Stimulated activated CD8-positive, alpha-beta memory T cell treated with anti-CD3 and anti-CD28 coated beads, Interleukin-4, amount 100 ng/mL, for 4 hours (primary cell): ENCODE measurements at places on chromosomes 12 and 14.

- no peak for DNase-seq
These were observed 247.0 kb downstream of the EMP1 start for GRCh38 chr12:13443498-13443897.

DNA sequence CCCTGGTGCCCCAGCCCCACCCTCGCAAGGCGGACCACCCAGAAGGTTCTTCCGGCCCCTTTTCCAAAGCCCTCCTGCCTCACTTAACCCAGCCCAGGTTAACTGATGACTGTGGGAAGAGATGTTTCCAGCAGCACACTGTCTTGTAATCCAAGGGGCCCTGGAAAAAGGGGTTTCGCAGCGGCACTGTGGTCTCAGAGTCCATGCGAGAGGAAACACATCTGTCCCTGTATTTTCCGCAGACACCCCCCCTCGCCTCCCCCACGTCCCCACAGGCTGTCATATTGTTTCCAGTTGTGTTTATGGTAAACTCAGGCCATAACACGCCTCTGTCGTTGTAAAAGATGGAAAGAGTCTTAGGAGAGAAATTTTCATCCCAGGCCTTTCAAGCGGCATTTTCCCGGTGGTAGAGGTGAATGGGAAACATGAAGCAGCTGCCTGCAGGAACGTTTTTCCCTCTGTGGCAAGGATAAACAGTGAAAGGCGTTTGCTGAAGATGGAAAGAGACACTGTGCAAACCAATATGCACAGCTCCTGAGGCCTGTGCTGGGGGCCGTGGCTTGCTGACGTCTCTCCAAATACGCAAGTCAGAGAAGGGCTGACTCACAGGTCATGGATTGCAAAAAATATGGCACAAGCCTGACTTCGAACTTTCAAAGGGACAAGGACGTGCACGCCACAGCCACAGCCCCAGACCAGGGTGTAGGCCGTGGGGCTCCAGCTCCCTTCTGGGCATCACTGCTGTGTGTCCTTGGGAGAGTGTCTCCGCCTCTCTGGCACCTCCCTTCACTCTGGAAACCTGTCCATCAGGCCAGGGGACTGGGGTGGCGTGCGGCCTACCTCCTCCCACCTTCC lies 22.5 kb upstream of the FZD10 start:
- DNase-seq = no peak

DNA sequence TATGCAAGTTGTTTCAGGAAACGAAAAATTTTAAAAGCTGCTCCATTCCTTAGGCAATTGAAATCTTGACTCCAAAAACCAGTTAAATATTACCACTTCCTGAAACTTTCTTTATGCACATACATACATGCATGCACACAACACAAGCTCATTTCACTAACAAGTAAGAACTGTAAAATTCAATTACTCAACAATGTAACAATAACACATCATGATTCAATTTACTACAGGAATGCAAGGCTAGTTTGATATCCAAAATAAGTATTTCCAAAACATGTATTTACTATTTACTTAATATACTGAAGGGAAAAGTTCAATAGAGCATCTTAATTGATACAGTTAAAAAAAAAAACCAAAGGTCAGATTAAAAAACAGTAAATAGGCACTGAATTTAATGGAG lies 19.6 kb downstream of the NAP1L1 start:
- DNase-seq = no peak

- DNase-seq = no peak
These were observed 114.4 kb downstream of the PRKCH start for GRCh38 chr14:61435563-61436337.

- DNase-seq = no peak
These were observed 28.6 kb downstream of the NAA30 start for GRCh38 chr14:57418999-57419398.

DNA sequence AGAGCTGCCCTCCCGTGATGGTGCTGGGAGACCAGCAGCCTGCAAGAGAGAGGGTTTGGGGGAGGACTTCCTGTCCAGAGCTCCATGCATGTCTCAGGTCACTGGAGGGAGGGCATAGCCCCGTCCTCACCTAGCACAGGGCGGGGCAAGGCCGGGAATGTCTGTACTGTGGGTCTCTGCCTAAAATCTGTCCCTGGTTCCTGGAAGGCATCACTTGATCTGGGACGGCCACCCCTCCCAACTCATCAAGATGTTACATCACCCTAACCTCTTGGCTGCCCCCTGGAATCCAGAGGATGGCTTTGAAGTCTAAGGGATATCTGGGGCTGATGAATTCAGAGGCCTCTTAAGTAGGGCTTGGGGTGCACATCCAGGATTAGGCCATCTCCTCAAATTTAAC lies 37.0 kb upstream of the MEG3 start:
- no peak for DNase-seq

DNA sequence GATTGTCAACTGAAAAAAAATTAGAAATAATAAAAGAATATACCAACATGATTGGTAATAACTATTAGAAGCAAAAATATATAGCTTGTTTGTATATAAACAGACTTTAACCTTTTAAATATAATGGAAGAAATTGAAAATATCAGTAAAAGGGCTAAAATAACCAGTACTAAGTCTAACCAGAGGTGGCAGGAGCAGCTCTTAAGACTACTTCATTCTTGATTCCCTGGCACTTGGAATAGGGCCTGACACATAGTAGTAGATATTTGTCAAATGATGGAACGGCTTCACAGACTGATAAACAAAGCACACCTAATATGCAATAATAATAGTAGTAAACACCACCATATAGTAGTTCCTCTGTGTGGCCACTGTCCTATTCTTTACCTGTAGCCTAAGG lies 9.4 kb downstream of the TMEM63C start:
- DNase-seq = no peak

GRCh38 chr12:79482323-79482722 lies 208.4 kb downstream of the PAWR start:
- DNase-seq = no peak

DNA sequence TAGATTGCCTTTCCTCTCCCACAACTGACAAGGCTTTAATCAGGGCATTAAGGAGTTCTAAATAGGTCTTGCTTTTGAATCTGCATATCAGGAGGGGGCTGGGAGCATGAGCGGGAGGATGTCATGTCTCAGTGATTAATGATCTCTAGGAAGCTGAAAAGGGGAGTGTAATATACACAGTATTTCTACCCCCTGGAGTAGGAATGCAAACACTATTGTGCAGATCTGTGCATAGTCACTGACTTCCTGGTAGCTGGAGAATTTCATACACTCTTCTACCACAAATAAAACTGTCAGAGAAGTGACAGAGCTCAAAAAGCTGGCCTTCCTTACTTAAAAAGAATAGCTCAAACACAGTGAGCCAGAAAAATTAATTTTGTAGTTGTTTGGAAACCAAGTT lies 65.8 kb downstream of the RIC8B start:
- no peak for DNase-seq

DNA sequence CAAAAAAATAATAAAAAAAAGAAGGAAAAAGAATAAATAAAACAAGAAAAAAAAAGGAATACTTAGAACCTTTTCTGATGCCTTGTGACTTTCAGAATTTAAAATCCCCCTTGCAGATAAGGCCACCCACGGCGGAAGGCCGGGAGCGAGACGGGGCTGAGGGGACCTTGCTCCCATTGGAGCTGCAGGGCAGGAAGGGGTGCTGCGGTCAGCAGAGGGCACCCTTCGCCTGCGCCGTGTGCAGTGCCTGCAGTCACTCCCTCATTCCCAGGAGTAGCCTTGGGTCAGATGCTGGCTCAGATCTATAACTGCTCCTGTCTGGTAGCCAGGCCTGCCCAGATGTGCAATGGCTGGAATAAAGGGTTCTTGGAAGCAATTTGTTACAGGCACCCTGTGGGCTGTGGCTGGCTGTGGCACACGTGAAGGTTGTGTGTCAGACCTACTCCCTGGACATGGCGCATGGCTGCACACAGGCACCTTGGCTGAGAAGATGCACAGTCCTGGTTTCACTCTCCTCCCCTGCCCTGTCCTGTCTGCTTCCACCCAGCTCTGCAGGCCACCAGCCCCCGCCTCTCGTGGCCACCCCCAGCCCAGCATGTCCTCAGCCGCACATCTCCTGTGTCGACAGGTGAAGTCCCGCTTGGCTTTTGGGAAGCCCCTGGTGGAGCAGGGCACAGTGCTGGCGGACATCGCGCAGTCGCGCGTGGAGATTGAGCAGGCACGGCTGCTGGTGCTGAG lies 13.4 kb upstream of the ALDH2 start:
- no peak for DNase-seq

DNA sequence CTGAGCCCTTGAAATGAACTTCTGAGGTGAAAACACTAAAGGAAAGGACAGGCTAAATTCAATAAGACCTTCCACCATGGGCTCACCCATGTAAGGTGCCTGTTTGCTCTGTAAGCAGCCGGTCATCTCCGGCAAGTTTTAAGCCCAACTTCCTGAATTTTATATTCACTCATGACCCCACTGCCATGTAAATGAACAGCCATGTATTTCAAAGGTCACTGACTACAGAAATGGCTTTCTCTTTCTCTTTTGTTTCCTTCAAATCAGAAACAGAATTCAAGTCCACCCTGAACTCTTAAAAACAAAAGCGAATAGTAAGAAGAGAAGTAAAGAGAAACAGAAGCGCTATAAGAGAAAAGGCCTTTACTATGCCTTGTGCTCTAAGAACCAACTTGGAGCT lies 61.7 kb upstream of the OVCH1 start:
- DNase-seq = no peak

DNA sequence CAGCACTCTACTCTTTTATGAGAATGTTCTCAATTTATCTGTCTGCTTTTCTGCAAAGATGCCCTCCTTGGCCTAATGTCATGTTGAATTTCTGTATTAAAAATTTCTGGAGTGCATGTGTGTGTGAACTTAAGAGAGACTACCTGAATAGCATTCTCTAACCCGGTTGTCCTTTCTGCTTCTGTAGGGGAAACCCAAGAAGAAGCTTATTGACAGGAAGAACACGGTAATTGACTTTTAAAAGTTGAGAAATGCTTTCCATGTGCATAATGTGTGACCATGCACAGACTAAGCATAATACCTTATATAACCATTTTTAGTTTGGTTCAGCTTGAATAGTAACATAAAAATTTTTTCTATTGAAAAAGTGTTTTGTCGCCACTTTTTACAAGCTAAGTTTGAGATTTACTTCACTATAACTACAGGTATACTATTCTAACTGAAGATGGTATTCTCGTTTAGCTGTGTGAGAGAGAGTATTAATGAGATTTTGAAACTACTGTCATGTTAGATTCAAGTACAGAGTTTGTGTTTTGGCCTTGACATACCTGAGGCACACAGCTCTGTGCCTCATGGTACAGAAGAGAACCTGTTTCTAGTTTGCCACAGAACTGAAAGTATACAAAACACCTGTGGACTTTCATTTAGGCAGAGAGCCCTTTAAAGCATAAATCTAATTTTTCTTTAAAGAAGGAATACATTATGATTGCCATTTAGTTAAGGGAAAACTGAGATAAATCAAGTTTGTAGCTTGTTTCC lies 96.8 kb downstream of the TTLL5 start:
- DNase-seq = no peak

- no peak for DNase-seq
These were observed 9.1 kb downstream of the STAT6 start for GRCh38 chr12:57101892-57102695.

DNA sequence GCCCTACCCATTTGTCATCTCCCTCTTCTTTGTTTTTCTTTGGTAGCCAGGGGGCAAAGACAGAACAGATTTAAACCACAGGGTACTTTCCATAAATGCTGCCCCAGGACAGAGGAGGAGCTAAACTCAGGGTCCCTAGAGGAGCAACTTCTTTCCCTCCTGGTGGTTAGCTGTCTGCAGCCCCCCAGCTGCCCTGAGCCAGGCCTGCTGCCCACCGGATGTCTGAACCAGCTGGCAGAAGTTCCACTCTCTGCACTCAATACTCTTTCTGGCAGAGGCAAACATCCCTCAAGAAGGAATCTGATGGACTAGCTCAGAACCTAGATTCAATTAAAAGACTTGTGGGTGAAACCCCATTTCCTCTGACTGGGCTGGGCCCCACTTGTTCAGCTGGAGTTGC lies 10.7 kb downstream of the VDR start:
- no peak for DNase-seq
